Heart left ventricle (tissue), 16 donors: ENCODE measurements at places on chromosomes 13 and 19. TPM values are rescaled to one million over a fixed set of nuclear protein-coding genes. Genes with fewer than 3 reads are reported as not detected.

- DNase-seq: no peak
Observed at GRCh38 chr19:7492142-7492541, 3.3 kb upstream of the PEX11G start.

DNA sequence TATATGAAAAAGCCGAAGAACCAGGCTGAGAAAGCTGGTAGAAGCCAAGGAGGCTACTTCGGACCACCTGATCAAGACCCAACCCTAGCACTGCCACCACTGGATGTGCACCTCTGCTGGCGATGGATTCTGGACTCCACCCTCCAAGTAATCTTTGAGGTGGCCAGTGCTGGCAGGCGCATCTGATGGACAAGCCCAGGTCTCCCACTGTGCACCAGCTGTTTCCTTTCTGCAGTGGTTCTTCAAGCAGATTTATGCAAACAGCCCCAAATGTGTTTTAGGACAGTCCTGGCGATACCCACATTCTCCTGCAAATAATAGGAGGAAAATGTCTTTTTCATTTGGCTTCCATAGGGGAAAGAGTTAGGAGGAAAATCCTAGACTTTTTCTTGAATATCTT lies 172.3 kb downstream of the SHISA2 start:
- no peak for DNase-seq

GRCh38 chr13:66312312-66313087 lies 917.6 kb downstream of the PCDH9 start:
- no peak for DNase-seq

DNA sequence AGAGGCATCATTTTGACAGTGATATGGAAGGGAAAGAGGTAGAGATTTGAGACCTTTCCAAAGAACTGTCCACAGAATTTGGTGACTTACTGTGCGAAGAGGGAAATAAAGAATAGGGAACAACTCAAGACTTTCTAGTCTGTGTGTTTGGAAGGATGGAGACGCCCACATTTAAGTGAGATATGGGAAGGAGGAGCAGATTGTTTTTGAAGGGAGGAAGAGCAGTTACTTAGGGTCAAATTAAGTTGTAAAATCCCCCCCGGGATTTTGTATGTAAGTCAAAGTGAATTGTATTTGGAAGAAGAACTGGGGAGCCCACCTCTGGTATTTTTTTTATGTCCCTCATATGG lies 1.2 kb downstream of the USPL1 start:
- DNase-seq: no peak

GRCh38 chr19:50702871-50703829 lies 16.5 kb downstream of the SHANK1 start:
- no peak for DNase-seq

GRCh38 chr13:67943116-67943515 lies 713.0 kb upstream of the PCDH9 start:
- DNase-seq: no peak

GRCh38 chr13:43850873-43851272 lies 28.7 kb downstream of the CCDC122 start:
- no peak for DNase-seq

DNA sequence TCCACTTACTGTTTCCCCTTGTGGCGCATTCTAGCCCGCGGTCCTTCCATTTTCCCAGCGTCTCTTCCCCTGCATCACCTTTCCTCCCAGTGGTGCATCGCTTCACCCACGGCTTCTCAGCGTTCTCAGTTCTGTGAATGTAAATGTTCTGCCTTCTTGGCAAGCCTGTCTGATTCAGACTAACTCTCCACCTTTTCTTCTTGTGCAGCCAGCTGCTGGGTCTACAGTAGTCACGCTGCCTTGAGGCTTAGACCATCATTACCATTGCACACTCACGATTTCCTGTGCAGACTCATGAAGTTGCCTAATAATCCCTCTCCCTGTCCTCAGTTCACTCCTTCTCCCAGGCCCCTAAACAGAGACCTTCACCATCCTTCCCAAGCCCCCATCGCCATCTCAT lies 75.0 kb downstream of the DHRS12 start:
- DNase-seq: no peak

- peak; percentile 84 for DNase-seq
Observed at GRCh38 chr19:7515645-7516151, at the start of gene ZNF358. Gene ZNF358 (plus strand): TSS chr19:7516103. CDS start chr19:7519243, 3,140 bp downstream.

DNA sequence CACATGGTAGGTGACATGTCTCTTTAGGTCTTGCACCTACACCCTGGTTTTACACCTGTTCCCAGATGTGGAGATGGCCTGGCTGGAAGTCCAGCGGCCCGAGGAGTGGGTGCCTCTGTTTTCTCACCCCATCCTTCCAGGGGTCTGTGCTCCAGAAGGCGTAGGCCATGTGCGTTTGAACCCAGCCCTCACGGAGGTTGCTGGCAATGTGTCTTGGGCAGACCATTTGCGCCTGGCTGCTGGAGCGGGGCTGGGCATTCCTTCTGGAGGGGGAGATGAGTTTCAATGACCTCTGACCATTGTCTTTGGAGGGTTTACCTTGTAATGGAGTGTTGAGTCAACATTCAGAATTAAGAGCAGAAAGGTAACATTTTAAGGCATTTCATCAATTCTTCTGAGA lies 54.8 kb upstream of the ZNF536 start:
- no peak for DNase-seq

DNA sequence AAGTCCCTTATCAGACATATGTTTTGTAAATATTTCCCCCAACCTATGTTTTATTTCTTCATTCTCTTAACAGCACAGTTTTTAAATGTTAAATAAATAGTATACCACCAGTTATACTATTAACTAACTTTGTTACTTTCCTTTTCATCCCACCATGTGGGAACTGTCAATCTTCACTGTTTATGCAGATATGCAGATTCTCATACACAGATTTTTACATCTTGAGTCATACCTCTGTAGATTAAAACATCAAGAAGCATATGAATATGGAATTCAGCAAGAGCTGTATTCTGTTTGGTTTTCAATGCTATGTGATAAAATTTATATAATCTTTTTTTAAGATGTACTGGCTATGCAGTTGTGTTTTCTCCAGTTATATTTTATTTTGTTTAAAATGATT lies 566.3 kb downstream of the LIG4 start:
- no peak for DNase-seq

- no peak for DNase-seq
Observed at GRCh38 chr13:72403396-72404010, 323.9 kb downstream of the MZT1 start.

- no peak for DNase-seq
Observed at GRCh38 chr13:22080832-22081231, 410.0 kb downstream of the FGF9 start.

RPS28 gene
- total RNA-seq: 277 TPM

HSH2D gene
- 0.25 TPM for total RNA-seq

ILF3 gene
- total RNA-seq: 45.7 TPM

RNF225 gene
- not detected for total RNA-seq
